NCI-H2107 (cell line): ENCODE measurements at places on chromosomes 1 and 21.
A peak's percentile ranks its signal among the peaks of the same experiment; 100 is the strongest.

- no peak for DNase-seq
These were observed 27.0 kb downstream of the ZZZ3 start for GRCh38 chr1:77655431-77655974.

GRCh38 chr1:15459771-15460707 lies 3.5 kb downstream of the CELA2A start:
- DNase-seq: peak; percentile 19

DNA sequence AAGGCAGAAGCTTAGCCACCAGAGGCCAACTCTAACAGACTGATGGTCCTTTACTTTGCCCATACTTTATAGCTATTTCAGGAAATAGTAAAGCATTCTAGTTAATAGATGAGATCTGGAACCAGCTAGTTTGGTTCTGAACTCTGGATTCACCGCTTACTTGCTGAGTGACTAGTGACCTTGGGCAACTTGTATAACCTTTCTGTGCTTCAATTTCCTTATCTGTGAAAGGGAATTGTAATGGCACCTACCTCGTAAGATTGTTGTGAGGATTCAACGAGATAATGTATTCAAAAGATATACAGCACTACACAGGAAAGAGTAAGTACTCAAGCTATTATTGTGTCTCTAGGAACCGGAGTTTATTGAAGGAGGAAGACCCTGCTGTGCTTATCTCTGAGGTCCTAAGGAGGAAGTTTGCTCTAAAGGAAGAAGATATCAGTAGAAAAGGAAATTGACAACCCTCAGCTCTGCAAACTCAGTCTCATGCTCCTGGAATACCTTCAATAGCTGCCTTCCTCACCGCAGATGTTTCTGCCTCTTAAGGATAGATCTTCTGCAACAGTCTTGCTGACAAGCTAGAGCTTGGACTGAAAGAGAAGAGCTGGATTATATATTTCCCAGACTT lies 11.9 kb downstream of the MTFR1L start:
- no peak for DNase-seq

GRCh38 chr1:110060662-110061060 lies 9.8 kb downstream of the ALX3 start:
- no peak for DNase-seq

DNA sequence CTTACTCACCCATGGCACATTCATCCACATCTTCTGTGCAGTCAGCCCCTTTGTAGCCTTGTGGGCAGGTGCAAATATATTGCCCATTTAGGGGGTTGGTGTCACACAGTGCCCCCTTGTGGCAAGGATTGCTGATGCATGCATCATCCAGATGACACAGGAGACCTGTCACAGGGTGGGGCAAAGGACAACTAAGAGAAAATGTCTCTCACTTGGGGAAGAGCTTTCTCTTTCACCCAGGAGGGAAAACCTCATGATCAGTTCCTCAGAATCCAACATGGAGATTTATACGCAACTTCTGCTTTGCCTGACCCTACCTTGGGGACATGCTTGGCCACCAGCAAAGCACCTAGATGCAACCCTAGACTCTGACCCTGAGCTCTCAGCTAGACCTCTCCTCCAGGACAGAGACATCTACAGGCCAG lies 71.8 kb upstream of the ADAM30 start:
- peak; percentile 62 for DNase-seq

DNA sequence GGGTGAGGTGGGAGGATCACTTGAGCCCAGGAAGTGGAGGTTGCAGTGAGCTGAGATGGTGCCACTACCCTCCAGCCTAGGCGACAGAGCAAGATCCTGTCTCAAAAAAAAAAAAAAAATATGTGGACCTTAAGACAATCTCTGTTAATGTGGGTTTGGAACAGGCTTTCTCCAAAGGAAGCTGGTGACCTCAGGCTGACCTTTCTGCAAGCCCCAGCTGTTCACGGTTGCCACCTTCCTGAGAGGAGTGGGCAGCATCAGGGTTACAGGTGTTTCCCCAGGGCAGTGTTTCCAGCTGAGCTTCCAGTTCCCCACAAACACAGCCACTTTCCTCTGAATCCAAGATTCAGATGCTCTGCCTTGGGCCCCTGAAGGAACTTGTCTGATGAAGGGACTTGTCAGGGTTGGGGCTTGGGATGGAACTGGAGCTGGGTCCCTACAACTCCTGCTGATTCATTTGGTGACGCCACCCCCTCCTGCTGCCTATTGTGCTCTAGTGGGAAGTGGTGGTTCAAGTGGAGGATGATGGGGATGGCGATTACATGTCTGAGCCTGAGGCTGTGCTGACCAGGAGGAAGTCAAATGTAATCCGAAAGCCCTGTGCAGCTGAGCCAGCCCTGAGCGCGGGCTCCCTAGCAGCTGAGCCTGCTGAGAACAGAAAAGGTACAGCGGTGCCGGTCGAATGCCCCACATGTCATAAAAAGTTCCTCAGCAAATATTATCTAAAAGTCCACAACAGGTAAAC lies 1.9 kb downstream of the ZBTB48 start:
- DNase-seq: no peak

DNA sequence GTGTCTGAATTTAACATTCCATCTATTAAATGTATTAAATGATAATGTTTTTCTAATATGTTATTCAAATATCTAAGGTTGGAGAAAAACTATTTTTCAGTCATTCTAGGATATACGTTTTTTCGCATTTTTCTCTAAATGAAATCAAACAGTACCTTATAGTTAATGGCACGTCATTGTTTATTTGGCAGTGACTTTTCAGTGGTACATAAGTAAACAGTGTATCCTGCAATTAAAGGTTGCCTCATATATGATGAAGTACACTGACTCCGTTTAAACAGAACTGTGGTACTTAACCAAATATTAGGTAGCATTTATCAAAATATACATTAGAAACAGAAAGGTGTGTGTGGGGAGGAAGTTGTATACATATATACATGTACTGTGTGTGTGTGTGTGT lies 79.2 kb downstream of the EPS15 start:
- DNase-seq: no peak

DNA sequence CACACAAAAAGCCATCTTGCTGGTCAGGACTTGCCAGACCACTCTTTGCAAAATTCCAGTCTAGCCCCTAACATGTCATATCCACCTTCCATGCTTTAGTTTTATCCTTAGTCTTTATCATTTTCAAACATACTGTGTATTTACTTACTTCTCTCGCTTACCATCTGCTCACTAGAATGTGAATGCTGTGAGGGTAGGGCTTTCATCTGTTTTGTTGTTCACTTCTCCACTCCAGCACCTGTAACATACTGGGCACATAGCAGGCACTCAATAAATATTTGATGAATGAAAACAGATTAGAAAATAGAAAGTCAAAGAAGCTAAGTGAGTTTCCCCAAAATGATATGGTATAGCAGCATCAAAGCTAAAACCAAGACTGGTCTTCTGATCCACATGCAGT lies 79.9 kb downstream of the OLFML2B start:
- DNase-seq: no peak

DNA sequence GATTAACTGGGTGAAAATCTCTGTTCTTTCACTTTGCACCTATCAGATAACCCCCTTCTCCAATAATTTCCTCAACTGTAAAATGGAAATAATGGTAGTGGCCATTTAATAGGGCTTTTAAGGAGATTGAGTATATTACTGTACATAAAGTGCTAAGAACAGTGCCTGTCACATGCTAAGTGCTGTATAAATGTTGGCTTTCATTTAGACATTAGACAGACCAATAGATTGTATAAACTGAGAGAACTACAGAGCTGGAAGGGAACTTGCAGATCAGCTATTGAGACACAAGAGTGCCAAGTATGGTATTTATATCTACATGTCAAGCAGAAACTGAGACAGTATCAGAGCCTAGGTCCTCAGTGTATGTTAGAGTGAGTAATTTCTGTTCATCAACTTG lies 934.7 kb downstream of the PLA2G4A start:
- no peak for DNase-seq

DNA sequence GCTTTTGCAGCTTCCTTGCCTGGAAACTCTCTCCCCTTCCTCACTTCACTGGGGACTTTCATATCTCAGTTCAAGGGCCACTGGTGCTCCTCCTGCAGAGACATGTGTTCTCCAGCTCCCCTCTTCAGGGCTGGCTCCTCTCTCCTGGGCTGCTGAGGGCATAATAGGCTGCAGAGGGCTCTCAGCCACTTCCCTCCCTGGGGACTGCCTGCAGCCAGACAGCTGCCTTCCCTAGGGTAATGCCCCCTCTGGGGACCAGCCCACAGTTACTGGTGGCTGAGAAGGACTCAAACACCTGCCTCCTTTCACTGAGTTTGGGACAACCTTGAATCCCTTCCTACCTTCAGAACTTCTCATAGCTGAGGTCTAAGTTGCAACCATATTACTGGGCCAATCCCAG lies 104.8 kb upstream of the POU3F1 start:
- peak; percentile 39 for DNase-seq

GRCh38 chr1:228094432-228095016 lies 8.6 kb downstream of the C1orf35 start:
- DNase-seq: no peak

DNA sequence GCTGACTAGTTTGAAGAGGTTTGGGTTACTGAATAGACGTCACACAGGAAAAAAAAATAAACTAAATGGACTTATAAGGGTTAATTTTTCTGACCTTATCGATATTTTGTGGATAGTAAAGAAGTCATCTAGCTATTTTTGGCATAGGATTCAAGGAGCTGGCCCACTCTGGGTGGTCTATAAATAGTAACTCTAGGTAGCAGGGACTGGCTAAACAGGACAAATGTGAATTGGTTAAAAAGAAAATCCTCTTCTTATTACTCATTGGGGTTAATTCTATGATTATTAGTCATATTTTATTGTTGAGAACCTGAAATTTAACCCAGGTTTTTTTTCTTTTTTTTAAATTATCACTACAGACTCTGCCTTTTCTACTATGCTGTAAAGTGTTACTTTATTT lies 61.7 kb downstream of the ATF6 start:
- DNase-seq: no peak

DNA sequence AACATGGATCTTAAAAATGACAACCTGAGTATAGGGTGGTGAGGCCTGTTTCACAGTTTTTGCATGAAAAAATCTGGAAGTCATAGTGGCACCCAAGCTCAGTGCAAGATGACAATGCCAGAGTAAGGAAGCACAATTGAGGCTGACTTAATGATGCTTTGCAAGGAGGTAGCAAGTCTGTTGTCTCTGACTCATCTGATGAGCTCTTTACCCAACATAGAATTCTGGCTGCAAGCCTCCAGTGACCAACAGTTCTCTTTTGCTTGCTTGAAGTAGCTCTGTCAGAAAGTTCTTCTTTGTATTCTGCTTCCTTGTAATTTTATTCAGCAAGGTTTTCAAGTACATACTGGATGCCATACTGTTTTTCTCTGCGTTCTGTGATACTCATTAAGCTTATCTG lies 117.1 kb downstream of the FOXD2 start:
- no peak for DNase-seq

DNA sequence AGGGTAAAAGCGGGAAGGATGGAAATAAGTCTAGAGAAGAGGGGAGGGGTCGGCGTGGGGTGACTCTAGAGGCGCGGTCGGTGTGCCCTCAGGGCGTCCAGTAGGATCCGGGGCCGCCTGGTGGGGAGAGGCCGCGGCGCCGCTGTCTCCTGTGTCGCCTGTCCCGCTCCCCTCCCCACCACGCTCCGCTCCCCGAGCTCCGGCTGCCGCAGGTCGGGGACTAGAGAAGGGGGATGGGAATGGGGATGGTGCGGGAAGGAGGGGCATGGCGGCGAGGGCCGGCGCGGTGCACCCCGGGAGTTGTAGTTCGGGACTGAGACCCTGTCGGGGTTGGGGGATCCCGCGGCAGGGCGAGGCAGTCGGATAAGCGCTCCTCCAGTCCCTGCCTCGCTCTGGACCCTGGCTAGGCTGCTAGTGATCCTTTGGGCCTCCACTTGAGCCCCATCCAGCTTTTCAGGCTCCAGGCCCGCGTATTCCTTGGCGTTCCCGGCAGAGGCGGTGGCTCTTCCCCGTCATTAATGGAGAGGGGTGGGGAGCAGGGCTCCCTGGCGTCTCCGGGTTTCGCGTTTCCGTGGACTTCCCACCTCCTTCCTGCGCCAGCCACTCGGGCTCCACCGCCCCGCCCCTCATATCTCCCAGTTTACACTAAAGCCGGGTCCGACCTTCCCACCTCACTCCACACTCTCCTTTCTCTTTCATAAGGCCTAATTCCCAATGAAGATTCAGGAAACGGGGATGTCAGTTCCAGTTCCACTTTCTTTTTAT lies at the start of gene ENTREP3:
TSS of gene ENTREP3 (minus strand) at position 241 of the 765 bp plus-strand sequence. CDS start 606 bp downstream, outside the sequence.
- peak; percentile 89 for DNase-seq

DNA sequence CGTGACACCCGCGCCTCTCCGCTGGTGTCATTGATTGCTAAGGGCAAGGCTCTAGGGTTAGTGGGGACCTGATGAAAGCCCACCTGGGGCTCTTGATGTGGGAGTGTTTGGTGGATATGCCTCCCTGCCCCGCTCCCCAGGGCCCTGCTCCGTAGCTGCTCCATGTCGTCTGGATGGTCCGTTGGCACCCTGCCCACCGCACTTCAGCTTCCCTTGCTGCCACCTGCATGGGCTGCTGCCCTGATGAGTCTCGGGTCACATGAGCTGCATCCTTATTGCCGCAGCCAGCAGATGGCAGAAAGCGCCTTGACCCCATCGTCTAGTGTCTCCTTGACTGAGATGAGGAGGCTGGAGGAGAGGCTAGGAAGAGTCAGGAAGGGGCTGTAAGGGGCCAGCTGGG lies 439.4 kb downstream of the CAMTA1 start:
- DNase-seq: no peak

DNA sequence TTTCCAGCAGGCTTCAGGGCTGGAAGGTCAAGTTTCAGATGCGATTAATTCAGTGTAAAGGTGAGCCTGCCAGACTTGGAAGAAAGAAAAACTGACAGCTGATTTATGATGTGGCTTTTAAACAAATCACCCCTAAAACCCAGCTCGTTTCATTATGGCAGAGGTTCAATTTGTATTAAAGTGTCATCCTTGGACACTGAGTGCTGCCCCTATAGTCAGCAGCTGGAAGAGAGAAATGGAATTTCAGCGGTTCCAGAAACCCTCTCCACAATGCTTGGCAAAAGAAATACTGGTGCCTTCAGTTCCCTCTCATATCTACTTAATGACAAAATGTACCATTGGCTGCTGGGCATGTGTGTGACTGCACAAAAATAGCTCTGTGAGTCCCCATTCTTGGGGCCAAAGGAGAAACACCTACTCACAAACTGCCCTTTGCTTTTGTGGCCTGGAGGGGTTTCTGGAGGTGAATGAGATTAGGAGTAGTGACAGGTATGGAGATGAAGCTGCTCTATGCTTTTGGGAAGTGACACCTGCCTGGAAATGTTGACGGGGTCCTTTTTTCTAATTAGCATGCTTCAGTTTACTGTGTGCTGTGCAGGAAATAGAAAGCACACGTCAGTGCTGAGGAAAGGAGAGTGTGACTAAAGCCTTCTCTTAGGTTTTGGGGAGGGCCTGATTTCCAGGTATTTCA lies 95.1 kb upstream of the TSPAN2 start:
- DNase-seq: no peak

GRCh38 chr1:215543191-215543606 lies 23.9 kb upstream of the KCTD3 start:
- no peak for DNase-seq

DNA sequence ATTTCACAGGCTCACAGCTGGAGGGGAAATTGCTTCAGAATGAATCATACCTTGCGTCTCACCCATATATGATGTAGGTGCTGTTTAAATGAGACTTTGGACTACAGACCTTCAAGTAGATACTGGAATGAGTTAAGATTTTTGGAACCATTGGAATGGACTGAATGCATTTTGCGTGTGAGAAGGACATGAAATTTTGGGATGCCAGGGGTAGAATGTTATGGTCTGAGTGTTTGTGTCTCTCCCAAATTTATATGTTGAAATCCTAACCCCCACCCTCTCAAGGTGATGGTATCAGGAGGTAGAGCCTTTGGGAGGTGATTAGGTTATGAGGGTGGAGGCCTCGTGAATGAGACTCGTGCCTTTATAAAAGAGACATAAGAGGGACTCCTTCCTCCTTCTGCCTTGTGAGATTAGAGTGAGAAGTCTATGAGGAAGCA lies 41.4 kb downstream of the KCNK1 start:
- no peak for DNase-seq

GRCh38 chr1:232355162-232356006 lies 274.5 kb downstream of the SIPA1L2 start:
- DNase-seq: no peak
